ENCODE measurements at places on chromosomes 6 and 20.

- DNase-seq, result no peak
Measured at GRCh38 chr6:155690820-155691219, 235.2 kb upstream of the NOX3 start.

DNA sequence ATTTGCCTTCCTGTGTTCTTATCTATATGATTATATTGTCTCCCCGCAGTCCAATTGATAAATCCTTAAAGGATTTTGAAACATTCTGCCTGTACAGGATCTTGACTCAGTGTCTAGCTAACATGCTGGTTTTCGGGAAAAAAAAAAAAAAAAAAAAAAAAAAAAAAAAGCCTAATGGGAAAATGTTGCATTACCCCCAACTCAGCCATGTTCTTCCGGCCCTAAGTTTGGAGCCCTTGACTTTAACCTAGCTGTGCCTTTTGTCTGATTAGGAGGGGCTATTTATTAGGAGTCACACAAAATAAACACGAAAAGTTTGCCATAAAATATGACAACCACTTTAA, 244.4 kb upstream of the TCF21 start:
- DNase-seq, result no peak

DNA sequence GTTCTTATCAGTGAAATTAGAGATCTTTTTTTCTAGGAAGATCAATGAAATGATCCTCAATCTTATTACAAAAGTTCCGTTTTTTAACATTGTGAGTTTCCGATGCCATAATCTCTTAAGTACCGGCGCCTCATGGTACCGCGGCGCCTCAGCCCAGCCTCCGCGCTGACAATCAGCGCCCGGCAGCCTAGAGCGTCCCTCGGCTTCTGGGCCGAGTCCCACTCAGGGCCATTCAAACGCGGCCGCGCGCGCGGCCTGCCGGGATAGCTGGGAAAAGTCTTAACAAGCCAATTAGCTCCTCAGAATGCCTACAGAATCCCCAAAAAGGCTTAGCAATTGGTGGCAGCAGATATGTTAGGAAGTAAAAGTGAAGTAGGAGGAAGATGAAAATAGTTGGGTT, 204.8 kb downstream of the ADGB start:
- DNase-seq, result no peak

- DNase-seq, result no peak
Measured at GRCh38 chr20:2518096-2518495, 9.4 kb upstream of the ZNF343 start.

- no peak for DNase-seq
Measured at GRCh38 chr6:165821754-165822153, 158.7 kb upstream of the PDE10A start.

GRCh38 chr6:118959903-118960302, 24.9 kb upstream of the MCM9 start:
- DNase-seq, result no peak

DNA sequence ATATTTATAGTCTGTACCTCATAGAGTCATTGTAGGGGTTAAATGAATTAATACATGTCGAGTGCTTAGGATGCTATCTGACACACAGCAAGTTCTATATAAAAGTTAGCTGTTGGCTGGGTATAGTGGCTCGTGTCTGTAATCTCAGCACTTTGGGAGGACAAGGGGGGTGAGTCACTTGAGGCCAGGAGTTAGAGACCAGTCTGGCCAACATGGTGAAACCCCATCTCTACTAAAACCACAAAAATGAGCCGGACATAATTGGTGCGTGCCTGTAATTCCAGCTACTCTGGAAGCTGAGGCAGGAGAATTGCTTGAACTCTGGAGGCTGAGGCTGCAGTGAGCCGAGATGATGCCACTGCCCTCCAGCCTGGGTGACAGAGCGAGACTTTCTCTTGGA, 222.9 kb downstream of the UBE3D start:
- no peak for DNase-seq

- DNase-seq, result no peak
Measured at GRCh38 chr6:70456735-70457134, 43.4 kb downstream of the FAM135A start.

DNA sequence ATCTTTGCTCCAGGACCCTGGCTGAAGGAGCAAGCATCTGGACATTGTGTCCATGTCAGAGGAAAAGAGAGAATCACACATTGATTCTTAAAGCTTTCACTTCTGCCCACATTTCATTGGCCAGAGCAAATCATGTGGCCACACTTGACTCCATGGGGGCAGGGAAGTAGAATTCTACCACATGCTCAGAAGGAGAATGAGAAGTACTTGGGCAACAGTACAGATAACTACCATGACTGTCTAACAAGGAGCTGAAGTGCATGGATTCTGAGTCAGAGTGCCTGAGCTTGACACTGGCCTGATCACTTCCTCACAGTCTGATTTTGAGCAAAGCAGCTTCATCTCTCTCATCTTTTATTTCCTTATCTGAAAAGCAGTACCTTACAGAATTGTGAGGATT, 38.6 kb downstream of the GHRH start:
- DNase-seq, result no peak

DNA sequence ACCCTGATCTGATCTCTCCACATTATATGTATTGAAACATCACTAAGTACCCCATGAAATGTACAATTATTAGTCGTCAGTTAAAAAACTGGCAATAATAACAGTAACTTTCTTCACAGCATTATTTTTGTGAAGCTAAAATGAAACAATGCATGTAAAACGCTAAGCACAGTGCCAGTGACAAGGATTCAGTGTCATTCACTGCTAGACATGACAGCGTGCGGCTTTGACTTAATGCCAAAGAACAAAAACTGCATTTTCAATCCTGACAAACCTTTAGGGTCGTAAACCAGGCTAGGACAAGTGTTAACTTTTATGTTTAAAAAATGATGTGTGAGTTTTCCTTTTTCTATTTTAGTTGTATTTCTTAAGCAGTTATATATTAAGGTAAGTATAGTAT, 8.8 kb upstream of the OPN5 start:
- no peak for DNase-seq

DNA sequence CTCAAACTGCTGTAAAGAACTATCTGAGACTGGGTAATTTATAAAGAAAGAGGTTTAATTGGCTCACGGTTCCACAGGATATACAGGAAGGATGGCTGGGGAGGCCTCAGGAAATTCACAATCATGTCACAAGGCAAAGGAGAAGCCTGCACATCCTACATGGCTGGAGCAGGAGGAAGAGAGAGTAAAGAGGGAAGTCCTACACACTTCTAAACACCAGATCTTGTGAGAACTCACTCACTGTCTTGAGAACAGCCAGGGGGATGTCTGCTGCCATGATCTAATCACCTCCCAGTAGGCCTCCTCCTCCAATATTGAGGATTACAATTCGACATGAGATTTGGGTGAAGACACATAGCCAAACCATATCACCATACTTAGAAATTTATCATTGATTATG, 1307.0 kb upstream of the GJE1 start:
- no peak for DNase-seq

- no peak for DNase-seq
Measured at GRCh38 chr20:36155991-36156390, 1.5 kb downstream of the EPB41L1 start.
